ENCODE measurements at places on chromosomes 1 and 21.

DNA sequence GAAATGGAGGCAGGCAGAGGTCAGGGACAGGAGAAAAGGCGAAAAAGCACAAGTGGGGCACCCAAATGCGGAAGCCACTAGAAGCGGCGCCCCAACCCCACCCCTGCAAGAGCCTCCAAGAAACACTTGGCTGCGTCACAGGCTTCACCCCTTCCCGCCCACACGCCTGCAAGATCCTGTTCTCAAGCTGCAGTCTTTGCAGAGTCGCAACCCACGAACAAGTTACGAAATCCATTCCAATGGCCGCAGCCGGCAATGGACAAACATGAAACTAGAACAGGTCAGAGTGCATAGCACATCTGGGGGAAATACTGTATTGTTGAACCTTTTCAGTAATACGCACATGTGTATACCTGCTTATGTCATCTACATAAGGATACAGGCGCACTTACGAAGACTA, 103.6 kb downstream of the PSMG1 start:
- no peak for DNase-seq

- DNase-seq: peak; percentile 32
Measured at GRCh38 chr1:55478742-55479141, 263.6 kb upstream of the USP24 start.

GRCh38 chr1:153698020-153698922, 19.8 kb downstream of the NPR1 start:
- no peak for DNase-seq

DNA sequence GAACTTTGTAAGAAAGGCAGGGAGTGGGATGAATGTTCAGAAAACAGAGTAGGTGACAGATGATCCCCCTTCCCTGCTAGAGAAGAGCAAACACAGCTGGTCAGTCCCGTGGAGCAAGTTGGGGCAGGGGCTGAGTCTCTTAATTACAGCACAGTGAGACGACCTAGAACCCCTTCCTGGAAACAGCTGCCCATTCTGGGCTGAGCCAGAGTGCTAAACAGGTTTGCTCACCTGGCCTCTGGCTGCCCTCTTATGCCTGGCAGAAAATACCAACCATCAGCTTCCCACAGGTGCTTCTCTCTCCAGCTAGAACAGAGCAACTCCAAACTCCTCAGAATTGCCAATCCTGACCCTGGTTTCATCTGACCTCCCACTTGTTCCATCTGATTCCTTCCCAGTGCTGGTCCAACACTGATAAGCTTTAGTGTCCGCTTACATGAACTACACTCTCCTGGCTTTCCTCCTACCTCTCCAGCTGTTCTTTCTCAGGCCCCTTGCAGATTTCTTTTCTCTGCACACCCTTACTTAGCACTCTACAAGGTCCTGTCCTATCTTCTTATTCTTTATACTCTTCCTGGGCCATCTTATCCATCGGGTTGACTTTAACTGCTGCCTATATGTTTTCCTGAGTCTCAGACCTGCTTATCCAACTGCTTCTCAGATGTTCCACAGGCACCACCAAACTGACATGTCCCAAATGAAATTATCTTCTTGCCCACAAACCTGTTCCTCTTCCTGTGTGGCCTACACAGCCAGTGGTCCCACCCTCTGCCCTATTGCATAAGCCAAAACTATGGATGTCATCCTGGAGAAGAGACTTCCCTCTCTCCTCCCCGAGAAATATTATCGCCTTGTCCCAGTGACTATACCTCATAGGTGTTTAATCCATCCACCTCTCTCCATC, 22.6 kb upstream of the COL9A2 start:
- no peak for DNase-seq

GRCh38 chr1:208223136-208223535, 21.0 kb downstream of the PLXNA2 start:
- no peak for DNase-seq

- no peak for DNase-seq
Measured at GRCh38 chr1:43668956-43669355, 19.0 kb downstream of the KDM4A start.

DNA sequence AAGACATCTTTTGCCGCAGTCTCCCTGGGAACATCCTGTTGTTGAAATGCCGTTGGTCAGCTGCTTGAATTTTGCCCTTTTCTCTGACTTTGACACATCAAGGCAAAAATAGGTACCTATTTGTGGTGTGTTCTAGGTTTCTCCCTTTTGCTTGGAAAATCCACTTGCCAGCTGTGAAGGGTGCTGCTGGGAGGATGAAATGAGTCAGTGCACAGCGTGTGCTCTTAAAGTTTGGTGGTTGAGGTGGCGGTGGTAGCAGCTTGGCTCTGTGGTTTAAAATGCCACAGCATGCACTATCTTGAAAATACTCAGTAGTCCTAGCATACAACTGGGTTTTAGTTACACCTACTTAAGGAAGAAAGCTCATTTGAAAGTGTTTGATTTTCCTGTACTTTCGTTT, 183.8 kb downstream of the DHRS3 start:
- DNase-seq: no peak

DNA sequence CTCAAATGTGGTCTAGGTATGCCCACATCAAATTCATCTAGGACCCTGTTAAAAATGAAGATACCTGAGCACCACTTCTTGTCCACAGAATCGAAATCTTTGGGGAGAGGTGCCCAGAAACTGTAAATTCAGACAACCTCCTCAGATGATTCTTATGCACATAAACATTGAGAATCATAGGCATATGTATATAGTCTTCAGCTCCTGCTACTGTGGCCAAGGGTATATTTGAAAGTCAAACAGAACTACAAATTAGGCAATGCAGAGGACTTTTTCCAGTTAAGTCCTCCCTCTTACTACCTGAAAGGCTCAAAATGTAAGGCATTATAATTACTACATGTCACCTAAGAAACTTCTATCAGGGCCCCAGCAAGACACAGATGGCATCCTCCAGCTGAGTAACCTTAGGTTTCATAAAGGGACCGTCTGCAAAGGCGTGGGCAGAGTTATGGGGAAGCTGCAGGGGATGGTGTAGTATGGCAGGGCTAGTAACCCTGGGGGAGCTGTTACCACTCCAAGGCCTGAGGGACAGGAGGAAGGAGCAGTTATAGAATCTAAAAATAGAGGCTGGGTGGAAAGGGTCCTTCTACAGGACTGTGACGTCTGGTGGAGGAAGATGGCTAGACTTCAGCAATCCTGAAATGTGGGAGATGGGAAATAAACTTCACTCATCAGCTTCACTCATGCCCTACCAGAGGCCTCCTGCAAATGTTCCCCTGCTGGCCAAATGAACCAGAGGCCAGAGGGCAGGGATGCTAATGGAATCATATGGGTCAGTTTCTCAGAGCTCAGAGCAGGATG, 46.3 kb downstream of the DAB1 start:
- peak; percentile 18 for DNase-seq

DNA sequence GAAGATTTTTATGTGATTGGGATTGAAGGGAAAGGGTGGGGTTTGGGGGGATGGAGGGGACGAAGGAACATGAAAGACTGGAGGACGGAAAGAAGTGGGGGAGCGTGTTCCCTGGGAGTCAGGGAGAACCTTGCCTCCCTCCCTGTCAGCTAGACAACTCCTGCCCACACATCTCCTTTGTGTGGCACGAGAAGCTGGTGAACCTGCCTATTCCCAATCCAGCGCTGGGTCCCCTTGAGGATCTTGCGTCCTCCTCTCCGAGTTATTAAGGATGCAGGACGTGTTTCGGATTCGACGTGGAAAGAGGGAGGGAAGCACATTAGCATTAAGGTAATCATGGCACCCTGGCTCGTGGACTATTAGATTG, 1.4 kb downstream of the LRRC7 start:
- peak; percentile 27 for DNase-seq

- DNase-seq: no peak
Measured at GRCh38 chr1:236313427-236313826, 31.7 kb upstream of the ERO1B start.

- no peak for DNase-seq
Measured at GRCh38 chr1:199510314-199510713, 517.2 kb upstream of the NR5A2 start.

- peak; percentile 41 for DNase-seq
Measured at GRCh38 chr1:18012686-18013085, 94.9 kb upstream of the IGSF21 start.

GRCh38 chr1:52403566-52404115, 582 bp downstream of the ORC1 start:
- peak; percentile 61 for DNase-seq

DNA sequence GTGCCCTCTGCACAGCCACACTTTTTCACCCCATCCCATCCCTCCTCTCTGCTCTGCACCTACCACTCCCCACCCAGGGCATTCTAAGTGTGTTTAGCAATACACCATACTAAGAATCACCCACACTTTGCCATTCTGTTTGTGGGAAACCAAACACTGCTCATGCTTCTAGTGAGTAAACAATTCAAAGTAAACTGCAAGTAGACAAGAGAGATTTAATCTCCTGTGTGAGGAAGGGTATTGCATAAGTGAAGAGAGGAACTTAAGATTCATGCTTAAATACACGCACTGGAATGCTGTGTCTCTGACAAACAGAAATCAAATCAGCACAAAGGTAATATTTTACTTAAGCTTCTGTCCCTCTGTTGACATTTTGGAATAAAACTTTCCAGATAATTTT, 4.8 kb upstream of the EDARADD start:
- DNase-seq: no peak

- DNase-seq: no peak
Measured at GRCh38 chr21:42027085-42027821, 17.1 kb upstream of the ZBTB21 start.

GRCh38 chr1:26044971-26045721, 772 bp downstream of the SLC30A2 start:
- DNase-seq: peak; percentile 31

DNA sequence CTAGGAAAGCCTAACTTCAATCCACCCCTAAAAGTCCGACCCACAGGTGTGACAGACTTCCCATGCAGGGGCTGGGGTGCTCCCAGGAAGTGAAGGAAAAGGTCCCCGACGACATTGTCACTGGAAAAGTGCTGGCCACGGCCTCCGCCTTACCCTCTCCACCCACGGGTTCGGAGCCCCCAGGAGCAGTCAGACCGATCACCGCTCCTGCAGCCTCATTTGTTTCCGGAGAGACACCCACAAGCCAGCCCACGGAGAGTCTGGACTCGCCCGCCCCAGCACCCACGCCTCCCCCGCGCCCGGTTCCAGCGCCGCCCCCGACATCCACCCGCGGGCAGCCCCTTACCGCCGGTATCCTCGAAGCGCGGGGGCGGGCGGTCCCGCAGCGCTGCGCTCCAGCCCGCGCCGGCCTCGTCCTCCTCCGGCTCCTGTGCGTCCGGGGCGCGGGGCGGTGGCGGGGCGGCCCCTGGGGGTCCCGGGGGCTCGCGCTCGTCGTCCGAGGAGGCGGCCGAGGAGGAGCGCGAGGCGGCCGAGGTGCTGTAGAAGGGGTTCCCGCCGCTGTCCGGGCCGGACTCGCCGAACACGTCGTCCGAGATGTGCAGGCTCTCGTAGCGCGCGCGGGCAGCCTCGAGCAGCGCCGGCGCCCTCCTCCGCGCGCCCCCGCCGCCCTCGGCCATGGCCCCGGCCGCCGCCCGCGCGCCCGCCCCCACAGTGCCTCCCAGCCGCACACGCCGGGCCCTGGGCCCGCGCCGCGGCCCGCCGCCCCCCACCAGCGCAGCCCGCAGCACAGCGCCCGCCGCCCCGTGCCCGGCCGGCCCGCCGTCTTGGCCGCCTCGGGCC, 660 bp downstream of the PGBD5 start:
- peak; percentile 56 for DNase-seq

GRCh38 chr1:148293651-148294050, 141.6 kb upstream of the NBPF11 start:
- DNase-seq: no peak

GRCh38 chr1:115669002-115669673, 27.4 kb downstream of the VANGL1 start:
- DNase-seq: no peak

DNA sequence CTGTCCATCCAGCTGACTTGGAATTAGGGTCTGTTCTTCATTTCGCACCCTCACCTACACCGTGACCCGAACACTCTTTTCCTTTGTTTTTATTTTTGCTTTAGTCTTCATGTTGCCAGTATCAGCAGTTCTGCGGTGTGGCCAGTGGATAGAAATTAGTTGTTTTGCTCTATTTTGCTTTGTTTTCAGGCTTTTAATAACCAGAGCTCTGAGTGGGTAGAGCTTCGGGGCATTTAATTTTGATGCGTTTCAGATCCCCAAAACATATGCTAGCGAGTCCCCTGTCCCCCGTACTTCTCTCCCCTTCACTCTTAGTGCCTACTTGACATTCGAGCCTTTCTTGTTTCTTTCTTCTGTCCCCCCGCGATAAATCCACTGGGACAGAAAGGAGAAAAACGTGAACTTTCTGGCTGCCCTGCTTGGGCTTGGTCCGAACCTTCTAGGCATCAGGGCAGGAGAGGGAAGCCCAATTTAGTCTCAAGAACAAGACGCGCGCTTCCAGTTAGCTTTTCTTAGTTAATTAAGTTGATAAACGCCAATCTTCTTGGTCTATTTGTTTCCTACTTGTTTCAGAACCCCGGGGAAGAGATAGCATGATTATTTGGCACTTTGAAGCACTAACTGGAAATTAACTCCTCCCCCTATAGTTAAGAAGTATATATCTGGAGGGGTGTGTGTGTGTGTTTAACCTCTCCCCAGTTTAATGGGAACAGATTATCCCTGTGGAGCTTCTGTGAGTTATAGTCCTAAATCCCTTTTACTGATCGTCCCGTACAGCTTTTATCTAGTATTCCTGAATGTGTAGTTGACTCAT, 839 bp downstream of the SWT1 start:
- DNase-seq: peak; percentile 26

- DNase-seq: no peak
Measured at GRCh38 chr1:76005765-76006164, 68.8 kb upstream of the ST6GALNAC3 start.

DNA sequence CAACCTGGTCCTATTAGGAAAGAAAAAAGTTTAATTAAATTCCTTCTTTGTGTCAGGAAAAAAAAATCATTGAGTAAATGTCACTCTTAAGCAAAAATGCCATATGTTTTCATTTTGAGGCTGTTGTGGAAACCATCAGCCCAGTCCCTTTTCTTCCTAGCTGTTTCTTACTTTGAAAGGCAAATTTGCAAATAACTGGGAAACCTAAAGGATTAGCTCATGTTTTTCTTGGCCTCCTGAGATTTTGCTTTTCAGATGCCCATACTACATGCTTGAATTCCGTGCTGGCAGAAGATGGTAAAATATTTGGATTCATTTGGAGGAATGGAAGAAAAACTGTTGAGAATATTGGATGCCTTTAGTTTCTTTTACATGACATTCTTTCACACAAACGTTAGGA, 182.1 kb upstream of the ADAMTS5 start:
- DNase-seq: no peak

DNA sequence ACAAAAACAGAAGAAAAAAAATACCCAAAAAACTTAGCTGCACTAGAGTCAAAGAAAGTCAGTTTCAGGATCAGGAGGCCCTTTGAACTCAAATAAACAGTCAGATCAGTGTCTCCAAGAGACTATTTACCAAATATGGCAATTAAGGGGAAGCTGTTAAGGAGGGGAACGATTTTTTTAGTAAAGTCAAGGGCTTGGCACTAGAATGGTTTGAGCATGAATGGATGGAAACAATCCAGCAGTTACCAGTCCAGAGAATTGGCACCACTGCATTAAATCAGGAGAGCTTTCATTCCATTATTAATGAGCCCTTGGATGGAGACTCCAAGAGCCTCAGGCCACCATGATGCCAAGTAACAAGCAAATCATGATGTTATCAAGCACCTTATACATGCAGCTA, 7.2 kb downstream of the TRAPPC3 start:
- DNase-seq: no peak

- DNase-seq: no peak
Measured at GRCh38 chr1:222126052-222126451, 384.2 kb upstream of the DUSP10 start.

Measured in neural progenitor cell (in vitro differentiated cells).